ENCODE measurements at places on chromosomes 3 and 15.
A peak's percentile ranks its signal among the peaks of the same experiment; 100 is the strongest.

DNA sequence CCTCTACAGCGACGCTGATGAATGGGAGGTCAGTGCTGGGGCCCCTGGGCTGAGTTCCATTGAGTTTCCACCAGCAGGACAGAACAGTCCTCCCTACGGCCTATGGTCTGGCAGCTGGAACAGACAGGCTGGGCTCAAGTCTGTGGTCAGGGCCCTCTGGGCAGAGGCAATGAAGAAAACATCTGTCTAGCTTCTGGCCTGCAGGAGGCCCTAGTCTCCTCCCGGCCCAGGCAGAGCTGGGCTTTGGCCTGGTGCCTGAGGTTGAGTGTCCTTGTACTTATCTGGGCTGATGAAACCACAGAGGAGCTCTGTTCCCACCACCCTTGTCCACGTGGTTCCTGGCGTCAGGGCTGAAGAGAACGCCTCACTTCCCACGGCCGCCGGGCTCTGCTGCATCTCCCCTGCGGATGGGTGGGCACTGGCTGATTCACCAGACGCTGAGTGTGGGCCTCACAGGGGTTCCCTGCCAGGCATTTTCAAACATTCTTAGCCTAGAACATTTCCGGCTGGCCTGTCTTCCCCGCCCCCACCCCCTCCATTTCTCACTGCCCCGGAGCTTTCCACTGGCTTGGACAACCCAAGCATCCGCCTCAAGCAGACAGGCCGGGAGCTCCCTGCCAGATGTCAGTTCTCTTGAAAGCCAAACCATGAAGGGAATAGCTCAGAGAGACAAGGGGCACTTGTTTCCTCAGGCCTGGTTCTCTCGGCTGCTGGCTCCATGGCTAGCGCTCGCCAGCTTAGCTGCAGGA lies 20.3 kb downstream of the PPCDC start:
- peak; percentile 80 for DNase-seq

DNA sequence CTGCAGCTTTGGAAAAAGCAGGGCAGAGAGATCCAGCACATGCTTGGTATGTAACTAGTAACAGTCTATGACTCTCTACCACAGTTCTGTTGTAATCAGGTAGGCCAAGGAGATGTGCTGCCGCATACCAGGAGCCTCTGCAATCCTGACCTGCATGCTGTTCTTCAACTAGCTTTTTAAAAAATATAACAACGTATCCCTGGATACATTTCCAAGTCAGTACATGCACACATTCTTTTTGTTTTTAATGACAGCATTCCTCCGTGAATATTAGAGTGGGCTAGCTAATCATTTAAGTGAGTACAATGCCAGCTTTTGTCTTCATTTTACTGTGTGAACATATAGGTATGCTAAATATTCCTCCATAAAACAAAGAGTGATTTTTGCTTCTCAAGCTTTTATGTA lies 437.8 kb downstream of the RBMS3 start:
- no peak for DNase-seq

GRCh38 chr15:47787875-47788274 lies 70.6 kb downstream of the SEMA6D start:
- no peak for DNase-seq

- no peak for DNase-seq
Observed at GRCh38 chr3:63061449-63061848, 186.2 kb upstream of the CADPS start.

- no peak for DNase-seq
Observed at GRCh38 chr15:29018120-29018805, 132.5 kb downstream of the APBA2 start.

- DNase-seq = no peak
Observed at GRCh38 chr3:195708061-195708460, 12.7 kb upstream of the MUC20 start.

- no peak for DNase-seq
Observed at GRCh38 chr3:152048831-152049230, 175.4 kb downstream of the SUCNR1 start.

- no peak for DNase-seq
Observed at GRCh38 chr3:174659511-174659910, 199.6 kb upstream of the NAALADL2 start.

- peak; percentile 9 for DNase-seq
Observed at GRCh38 chr3:10417847-10418246, 87.5 kb downstream of the ATP2B2 start.

- DNase-seq = no peak
Observed at GRCh38 chr3:100561459-100562158, 47.8 kb upstream of the ADGRG7 start.

- no peak for DNase-seq
Observed at GRCh38 chr15:25244731-25245585, 193.9 kb downstream of the UBE3A start.

DNA sequence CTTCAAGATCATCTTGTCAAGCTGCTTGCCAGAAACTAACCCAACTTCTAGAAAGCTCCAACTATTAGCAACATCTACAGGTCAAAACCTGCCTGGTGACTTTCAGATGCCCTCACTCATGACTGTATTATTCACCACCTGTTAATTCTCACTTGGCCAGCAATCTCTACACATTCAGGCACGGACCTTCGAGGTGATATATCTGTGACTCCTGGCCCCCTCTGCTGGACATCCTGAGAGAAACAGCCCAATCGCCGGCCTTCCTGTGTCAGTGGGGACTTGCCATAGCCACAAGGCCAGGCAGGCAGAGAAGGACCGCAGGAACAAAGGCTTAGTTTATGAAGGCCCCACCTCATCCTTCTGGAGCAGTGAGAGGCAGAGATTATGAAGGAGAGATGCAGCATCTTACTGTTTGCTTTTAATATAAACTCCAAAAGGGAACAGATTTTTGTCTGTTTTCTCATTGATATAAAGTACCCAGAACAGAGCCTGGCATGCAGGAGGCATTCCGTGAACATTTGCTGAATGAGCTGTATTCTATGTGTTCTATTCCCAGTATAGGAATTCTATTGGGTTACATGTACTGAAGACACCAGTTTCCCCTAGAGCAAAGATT lies 24.4 kb upstream of the OCA2 start:
- DNase-seq = peak; percentile 82

- DNase-seq = peak; percentile 31
Observed at GRCh38 chr3:169562988-169563774, 100.3 kb downstream of the MECOM start.

DNA sequence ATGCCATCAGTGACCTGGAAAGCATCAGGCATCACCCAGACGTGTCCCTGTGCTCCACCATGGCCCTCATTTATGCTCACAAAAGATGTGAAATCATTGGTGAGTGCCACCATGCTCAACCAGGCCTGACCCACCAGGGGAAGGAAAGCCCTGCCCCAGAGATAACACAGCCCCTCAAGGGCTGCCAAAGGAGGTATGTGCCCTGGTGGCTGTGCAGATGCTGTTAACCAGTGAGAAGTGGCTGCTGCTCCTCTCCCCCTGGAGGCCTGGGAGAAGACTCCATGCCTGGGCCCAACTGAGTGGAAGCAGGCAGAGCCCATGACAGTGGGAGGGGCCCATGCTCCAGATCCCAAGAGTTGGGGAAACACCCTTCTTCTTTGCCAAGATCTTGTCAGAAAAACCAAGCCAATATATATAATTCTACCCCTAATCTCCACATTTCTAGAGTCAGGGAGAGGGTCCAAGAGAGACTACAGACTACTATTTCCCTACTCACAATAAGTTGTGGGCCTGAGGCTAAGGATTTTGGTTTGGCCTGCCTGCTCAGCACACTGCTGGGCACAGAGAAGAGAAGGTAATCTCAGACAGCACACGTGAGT lies 2.7 kb downstream of the TTC21A start:
- no peak for DNase-seq

GRCh38 chr15:100308213-100308600 lies 33.6 kb downstream of the ADAMTS17 start:
- DNase-seq = no peak

- no peak for DNase-seq
Observed at GRCh38 chr3:155815030-155815545, 9.0 kb upstream of the C3orf33 start.

- no peak for DNase-seq
Observed at GRCh38 chr3:158086361-158086760, 19.9 kb downstream of the SHOX2 start.

Measured in small intestine (tissue), 16 donors.